Glomerular endothelial cell (primary cell): ENCODE measurements at places on chromosomes 4 and X.

DNA sequence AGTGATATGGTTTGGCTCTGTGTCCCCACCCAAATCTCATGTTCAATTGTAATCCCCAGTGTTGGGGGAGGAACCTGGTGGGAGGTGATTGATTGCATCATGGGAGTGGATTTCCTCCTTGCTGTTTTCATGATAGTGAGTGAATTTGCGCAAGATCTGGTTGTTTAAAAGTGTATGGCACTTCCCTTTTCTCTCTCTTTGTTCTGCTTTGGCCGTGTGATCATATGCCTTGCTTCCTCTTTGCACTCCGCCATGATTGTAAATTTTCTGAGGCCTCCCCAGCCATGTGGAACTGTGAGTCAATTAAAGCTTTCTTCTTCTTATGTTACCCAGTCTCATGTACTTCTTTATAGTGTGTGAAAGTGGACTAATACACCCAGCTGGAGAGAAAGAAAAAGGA, 113.0 kb upstream of the AADAT start:
- DNase-seq = no peak

GRCh38 chrX:100687128-100687527, 43.1 kb downstream of the SRPX2 start:
- DNase-seq = no peak

GRCh38 chrX:123525123-123525725, 207.6 kb downstream of the THOC2 start:
- DNase-seq = no peak

DNA sequence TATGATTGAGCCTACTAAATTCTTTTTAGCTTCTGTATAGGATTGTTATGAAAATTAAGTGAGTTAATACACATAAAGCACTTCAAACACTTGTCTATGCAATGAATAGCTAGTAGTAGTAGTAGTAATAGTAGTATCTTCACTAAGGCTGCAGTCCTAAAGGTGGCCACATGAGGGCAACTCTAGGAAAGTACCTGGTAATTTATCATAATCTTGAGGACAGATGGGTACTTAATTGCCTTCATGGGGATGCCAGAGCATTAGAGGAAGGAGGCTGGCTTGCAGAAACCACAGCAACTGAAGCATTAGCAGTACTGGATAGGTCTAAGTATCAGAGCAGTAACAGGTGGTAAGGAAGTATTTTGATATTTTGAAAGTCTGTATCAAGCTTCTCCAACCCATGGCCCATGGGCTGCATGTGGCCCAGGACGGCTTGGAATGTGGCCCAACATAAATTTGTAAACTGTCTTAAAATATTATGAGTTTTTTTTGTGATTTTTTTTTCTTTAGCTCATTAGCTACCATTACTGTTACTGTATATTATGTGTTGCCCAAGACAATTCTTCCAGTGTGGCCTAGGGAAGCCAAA, 17.3 kb downstream of the NIPAL1 start:
- no peak for DNase-seq

GRCh38 chrX:155957843-155958242, 39.7 kb upstream of the IL9R start:
- DNase-seq = no peak

- no peak for DNase-seq
Observed at GRCh38 chr4:109410226-109410625, 23.4 kb upstream of the SEC24B start.
